Neural progenitor cell (in vitro differentiated cells): ENCODE measurements at places on chromosomes 7 and 10. TPM values are rescaled to one million over a fixed set of nuclear protein-coding genes. Genes with fewer than 3 reads are reported as not detected.
A peak's percentile ranks its signal among the peaks of the same experiment; 100 is the strongest.

The FFAR4 gene
- 0.04 and 0.06 TPM in 2 replicates for total RNA-seq

The DNAJB12 gene
- 8.8 and 16.1 TPM in 2 replicates for total RNA-seq

The MSRB2 gene
- total RNA-seq, result 15.2 and 17.2 TPM in 2 replicates

The LEP gene
- total RNA-seq, result not detected in 2 replicates

The TMEM209 gene
- total RNA-seq, result 33.1 and 38.9 TPM in 2 replicates

The RBM48 gene
- total RNA-seq, result 13.5 and 22.8 TPM in 2 replicates

The ECHS1 gene
- total RNA-seq, result 77.4 and 91.9 TPM in 2 replicates

The NEUROD6 gene
- not detected in 2 replicates for total RNA-seq

- DNase-seq, result no peak
Measured at GRCh38 chr7:101558742-101559325, 70.3 kb downstream of the MYL10 start.

GRCh38 chr7:156017431-156017830 is 205.2 kb upstream of the SHH start:
- DNase-seq, result no peak

DNA sequence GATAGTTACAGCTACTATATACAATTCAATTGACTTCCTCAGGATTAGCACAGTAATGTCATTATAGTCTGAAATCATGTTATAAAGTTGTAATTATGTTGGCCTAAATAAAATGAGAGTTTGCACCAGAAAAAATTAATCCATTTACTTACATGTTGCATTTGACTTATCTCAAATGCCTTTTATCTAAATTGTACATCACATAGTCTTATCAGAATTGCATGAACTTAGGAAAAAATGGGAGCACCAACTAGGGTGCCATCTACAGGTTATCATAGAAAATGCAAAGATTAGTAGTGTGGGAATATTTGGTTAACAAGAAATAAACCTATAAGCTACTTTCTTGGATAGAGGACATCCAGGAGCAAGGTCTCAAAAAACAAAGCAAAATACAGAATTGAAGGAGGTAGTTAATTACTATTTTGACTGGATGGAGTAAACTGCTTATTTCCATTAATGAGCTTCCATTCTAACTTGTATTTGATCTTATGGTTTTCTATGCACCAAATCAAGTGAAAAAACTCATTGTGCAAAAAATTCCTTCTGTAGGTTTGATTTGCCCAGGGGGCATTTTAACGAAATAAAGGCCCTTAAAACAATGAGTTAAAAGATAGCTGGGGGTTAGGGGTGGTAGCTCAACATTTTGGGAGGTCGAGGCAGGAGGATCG is 60.0 kb upstream of the ORC5 start:
- DNase-seq, result no peak

DNA sequence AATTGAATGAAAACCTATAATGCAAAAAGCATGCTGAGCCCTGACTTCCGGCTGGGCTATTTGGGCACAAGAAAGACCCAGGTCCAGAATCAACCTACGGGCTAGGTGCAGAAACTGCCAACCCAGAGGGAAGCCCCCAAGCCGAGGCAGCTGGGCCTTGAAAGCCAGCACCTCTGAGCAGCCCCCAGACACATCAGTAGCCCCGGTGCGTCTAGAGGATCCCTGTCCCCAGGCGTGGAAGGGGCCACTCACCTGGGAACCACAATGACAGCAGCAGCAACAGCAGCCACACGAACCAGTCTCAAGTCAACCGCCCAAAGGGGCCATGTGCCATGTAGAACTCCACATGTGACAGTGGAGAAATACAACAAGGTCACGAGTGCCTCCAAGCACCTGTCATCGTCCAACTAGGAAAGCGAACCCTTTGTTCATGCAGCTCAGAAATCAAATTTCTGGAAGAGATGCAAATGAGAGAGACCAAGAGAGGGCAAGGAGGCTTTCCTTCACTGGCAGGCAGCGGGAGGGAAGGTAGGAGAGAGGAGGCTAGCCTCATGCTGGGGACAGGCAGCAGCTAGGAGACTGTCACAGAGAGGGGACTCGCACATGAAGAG is 57.5 kb upstream of the CHST15 start:
- DNase-seq, result no peak

DNA sequence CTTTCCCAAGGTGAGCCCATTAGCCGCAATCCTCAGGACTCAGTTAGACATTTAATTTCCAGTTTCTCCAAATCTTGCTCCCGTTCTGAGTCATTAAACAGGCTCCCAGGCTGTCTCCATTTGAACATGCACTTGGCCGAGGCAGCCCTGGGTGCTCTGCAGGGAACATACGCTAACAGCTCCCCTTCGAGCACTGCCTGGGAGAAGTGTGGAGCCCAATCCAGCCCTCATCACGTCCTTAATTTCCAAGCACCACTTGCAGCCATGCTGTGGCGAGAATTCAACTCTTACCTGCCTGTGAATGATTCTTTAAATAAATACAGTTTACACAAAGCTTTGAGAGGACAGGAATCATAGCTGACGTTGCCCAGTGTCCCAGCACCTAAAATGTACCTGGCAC is 218.2 kb downstream of the CCSER2 start:
- DNase-seq, result no peak

GRCh38 chr10:5910323-5911100 is 20.5 kb downstream of the FBH1 start:
- no peak for DNase-seq

- DNase-seq, result peak; percentile 20
Measured at GRCh38 chr7:20307119-20307518, 23.6 kb upstream of the ITGB8 start.

GRCh38 chr10:16905320-16905719 is 88.1 kb upstream of the RSU1 start:
- no peak for DNase-seq

DNA sequence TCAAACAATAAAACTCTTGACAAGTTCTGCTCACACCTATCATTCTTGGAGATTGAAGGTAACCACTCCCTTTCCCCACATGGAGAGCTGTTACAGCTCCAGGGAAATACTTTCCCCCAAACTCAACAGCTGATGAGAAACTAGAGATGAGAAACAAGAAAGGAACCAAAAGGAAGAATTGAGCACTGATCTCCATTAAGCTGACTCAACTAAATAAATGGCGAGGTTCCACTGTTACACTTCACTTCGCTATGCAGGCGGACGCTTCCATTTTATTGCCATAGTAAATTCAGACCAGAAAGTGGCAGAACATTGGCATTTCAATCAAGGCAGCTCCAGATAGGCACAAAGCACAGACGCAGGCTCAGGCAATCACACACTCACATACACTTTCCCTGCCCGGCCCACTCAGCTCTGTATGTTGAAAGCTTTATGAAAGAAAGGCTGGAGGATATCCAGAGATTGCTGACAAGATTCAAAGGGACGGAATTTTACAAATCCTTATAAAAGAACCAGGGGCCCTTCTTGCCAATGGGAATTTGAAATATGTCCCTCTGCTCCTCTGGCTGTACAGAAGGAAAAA is 11.5 kb upstream of the YAE1 start:
- DNase-seq, result no peak

GRCh38 chr10:103998805-103999204 is 31.9 kb downstream of the SLK start:
- no peak for DNase-seq

GRCh38 chr7:156932006-156932405 is 17.5 kb upstream of the NOM1 start:
- DNase-seq, result no peak

DNA sequence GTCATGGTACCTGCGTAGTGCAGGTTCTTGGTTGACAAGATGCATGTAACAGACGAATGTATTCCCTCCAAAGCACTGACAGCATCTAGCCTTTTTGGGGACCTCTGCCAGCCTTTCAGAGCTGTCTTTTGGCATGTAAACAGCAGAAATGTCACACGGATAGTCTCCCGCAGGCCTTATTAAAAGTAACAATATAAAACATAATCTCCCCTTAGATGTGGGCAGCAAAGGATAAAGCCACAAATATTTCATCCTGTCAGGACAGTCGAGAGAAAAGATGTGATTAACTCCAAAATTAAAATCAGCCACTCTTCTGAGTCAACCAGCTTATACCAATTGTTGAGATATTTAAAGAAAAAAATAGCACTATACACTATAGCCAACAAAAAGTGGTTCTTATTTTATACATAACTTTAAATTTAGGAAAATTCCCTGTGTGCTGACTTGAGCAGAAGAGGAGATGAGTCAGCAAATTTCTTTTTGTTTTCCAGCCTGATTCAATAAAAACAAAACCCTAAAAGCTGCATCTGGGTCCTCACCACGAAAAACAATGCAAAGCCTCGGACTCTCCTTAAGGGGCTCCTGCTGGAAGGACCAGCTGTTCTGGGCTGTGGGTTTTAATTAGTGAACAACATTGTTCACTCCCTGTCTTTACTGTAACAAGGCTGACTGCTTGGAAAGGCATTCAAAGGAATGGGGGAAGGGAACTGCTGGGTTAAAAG is 240.2 kb downstream of the ADAM12 start:
- DNase-seq, result peak; percentile 79

GRCh38 chr10:121886997-121887622 is 40.7 kb downstream of the ATE1 start:
- peak; percentile 82 for DNase-seq

DNA sequence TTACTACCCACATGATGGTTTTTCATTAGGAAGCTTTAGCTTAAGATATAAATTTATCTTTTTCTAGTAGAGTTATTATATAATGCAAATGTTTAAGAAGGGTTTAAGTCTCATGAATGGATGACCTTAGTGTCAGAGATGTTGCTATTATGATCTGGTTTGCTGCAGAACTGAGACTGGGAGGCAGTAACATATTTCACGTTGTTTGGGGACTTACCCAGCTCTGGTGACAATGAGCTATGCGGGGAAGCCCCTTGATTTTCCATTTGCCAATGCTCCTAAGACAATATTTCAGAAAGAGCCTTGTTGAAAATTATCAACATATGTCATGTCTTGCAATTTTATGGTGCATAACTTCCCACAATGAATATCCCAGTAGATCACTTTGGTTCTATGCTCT is 754.6 kb downstream of the REEP3 start:
- DNase-seq, result no peak

GRCh38 chr10:58697691-58698090 is 185.0 kb downstream of the BICC1 start:
- DNase-seq, result no peak

- no peak for DNase-seq
Measured at GRCh38 chr7:84302949-84303348, 108.4 kb upstream of the SEMA3A start.

DNA sequence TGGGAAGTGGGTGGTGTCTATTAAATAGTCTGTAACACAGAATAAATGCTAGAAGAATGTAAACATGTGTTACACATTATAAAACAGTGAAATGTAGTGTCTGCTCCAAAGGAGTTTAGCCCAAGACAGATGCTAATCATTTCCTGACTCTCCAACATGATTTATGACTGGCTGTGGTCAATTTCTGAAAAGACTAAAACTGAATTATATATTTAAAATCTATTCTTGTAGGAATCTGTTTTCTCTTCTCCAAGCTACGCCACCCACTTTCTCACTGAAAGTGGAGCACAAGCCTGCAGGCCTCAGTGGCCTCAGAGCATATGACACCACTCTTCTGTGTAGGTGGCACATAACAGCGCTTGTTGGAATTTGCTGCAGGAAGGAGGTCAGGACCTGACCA is 44.4 kb downstream of the CTTNBP2 start:
- no peak for DNase-seq

- no peak for DNase-seq
Measured at GRCh38 chr7:55104712-55105433, 86.1 kb downstream of the EGFR start.

- no peak for DNase-seq
Measured at GRCh38 chr7:85150624-85151023, 36.2 kb downstream of the SEMA3D start.

DNA sequence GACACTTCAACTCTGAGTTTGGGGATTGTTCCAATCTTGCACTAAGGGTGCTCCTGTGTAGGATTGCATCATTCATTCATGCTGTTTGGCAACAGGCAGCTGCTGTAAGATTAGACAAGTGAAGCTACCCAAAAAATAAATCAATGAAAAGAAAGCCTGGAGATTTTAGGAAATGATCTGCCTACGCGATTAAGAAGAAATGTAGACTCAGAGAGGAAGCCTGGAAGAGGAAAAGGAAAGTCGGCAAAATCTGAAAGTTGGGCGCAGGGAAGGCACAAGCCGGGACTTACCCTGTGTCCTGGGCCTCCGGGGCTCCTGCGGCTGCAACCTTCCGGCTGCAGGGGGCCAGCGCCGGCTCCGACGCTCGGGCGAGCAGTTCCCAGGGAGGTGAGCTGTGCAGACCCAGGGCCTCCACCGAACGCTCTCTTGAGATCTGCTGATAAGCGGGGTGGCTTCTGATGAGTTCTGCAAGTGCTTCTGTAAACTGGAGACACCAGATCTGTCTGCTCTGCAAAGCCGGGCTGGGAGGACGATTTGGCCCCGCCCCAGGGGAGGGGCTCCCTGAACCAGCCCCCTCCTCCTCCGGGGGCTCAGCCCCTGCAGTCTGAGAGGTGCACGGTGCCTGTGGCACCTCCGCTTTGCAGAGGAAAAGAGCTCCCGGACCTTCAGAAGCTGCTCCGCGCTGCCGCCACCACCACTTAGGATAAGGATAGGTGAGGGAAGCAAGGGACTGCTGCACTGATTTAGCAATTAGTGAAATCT is 17.4 kb downstream of the PSPH start:
- DNase-seq, result peak; percentile 91

GRCh38 chr7:117270371-117270770 is 52.5 kb downstream of the WNT2 start:
- DNase-seq, result no peak

- no peak for DNase-seq
Measured at GRCh38 chr7:90173127-90173844, 19.0 kb downstream of the STEAP1 start.

DNA sequence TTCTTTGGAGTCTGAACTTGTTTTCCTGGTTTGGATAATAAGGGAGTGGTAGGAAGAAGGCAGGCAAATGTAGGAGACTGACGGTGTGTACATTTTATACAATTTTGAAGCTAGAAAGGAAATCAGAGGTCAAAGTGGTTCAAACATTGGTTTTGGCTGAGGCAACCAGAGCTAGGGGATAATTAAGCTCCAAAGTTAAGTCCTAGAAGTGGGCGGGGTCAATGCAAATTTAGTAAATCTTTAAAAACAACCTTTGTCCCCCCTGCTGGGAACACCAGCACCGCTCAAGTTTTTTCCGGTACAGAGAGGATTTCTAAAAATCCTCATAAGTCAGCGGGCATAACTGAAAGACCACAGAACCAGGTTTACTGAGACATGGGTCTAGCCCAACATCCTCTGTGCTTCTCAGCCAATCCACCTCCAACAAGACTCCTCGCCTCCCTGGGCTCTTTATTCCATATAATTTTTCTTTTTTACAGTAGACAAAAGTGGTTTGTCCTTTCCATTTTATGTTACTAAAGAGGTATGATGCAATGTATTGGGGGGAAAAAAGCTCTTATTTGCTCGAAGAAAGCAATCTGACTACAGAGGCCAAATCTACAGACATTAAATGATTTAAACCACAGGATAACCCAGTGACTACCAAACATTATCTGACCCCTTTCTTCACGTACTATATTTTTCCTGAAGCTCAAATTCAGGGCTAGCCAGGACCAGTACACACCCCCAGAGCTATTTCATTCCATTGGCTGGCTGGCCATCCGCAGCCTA is 1.6 kb downstream of the GLUD1 start:
- DNase-seq, result peak; percentile 89

DNA sequence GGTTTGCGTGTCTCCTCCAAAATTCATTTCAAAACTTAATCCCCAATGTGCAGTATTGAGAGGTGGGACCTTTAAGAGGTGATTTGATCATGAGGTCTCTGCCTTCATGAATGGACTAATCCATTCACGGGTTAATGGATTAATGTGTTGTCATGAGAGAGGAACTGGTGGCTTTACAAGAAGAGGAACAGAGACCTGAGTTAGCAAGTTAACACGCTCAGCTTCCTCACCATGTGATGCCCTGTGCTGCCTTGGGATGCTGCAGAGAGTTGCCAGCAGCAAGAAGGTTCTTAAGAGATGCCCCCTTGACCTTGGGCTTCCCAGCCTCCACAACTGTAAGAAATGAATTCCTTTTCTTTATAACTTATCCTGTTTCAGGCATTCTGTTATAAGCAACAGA is 3.7 kb upstream of the TCTN3 start:
- DNase-seq, result no peak
